ENCODE measurements at places on chromosomes 2 and 18.

DNA sequence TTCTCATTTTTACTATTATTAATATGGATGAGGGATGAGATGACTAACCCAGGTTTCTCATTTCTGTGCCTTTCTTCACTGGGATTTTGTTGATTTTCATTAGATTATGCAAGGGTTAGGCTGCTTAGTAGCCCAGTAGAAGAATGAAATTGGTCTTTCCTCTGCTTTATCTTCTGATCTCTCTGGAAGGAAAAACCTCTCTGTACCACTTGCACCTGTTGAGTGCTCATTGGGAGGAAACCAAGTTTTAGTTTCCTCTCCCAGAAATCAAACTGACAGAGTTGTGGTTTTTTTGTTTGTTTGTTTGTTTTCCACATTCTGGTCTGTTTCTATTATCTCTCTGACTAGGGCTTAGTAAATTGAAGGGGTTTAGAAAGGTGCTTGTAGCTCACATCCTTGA, 60.8 kb downstream of the KIAA1328 start:
- no peak for DNase-seq

DNA sequence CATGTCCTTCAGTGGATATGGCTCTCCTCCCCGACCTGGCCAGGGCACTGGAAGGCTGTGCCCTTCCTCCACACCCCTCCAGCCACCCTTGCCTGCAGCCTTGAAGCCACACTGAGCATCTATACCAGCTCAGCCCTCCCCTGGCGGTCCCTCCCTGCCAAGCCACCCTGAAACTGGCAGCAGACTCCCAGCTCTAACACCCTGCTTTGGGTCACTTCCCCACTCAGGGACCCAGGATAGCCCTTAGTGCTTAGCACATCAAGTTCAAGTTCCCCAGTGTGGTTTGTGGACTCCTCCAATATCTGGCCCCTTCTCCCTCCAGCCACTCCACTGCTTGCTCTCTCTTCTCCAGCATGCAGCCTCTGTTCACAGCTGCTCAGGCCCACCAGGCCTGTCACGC, 89.4 kb downstream of the TNS1 start:
- no peak for DNase-seq

GRCh38 chr2:37645362-37645761, 26.1 kb downstream of the CDC42EP3 start:
- no peak for DNase-seq

- DNase-seq: no peak
These were observed 25.6 kb downstream of the IKZF2 start for GRCh38 chr2:213125646-213126347.

- DNase-seq: no peak
These were observed 39.5 kb downstream of the MYO5B start for GRCh38 chr18:50155406-50155805.

DNA sequence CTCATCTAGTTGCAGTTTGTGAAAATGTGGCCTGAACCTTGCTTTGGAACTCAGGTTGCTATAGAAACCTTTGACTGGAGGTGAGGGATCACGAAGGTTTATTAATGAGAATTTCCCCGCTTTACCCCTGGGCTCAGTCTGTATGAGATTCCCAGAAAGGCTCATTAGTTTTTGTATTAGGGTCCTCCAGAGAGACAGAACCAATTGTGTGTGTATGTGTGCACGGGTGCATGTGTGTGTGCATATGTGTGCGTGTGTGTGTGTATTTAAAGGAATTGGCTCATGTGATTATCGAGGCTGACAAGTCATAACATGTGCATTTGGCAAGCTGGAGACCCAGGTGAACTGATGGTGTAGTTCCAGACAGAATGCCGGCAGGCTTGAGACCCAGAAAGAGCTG, 113.8 kb upstream of the DLX2 start:
- no peak for DNase-seq

GRCh38 chr2:43459446-43460173, 136.2 kb downstream of the THADA start:
- no peak for DNase-seq

DNA sequence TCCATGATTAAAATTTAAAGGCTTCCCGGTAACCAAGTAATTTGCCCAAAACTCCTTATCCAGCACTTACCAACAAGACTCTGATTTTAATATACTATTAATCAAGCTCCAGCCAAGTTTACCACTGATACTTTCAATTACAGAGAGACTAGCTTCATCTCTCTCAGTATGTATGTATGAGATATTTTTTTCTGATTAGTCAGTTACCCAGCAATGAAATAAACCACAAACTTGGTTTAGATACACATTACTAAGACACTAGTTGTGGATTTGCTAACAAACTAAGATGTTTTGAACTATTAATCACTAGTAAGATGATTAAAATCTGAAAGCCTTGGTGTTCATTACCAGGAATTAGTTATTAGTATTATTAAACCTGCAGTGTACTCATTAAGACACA, 1272.2 kb upstream of the ACVR2A start:
- DNase-seq: no peak

DNA sequence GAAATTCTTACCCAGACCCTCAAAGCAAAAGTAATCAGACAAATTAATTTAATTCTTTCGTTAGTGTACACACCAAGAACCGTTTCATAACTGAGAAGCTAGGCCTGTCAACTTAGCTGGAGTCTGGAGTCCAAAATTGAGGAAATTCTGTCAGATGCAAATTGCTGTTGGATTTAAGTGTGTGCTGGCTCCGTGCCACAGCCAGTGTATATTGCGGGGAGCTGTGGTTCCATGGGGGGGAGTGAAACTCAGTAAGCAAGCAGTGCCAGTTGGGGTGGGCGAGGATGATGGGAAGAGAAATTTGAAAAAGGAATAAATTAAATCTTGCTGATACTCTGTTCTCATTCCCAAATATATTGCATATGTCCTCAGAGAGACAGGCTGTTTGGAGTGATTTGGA, 4.0 kb downstream of the ARPC2 start:
- no peak for DNase-seq

- DNase-seq: no peak
These were observed 502.3 kb downstream of the PID1 start for GRCh38 chr2:228768818-228769217.

GRCh38 chr2:145584353-145584752, 1064.4 kb upstream of the ZEB2 start:
- no peak for DNase-seq

DNA sequence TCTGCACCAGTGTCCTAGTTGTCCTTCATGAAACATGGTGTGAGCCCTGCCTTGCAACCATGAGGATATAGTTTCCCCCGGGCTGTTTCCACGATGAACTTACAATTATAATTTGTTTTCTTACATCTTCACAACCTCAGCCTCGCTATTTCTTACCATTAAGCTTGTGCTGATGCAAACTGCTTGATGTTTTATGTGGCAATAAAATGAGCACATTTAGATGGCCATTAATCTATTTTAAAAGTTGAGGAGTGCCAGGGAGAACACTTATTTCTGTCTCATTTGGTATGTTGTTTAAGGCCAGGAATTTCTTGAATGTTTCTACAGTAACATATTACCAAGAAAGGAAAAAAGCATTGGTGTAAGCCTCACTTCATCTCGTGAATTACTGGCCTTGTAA, 214.5 kb upstream of the SLC8A1 start:
- no peak for DNase-seq

GRCh38 chr2:55431982-55432627, 12.4 kb upstream of the CCDC88A start:
- peak; percentile 26 for DNase-seq

- no peak for DNase-seq
These were observed 240.4 kb downstream of the PRKCE start for GRCh38 chr2:45891719-45892424.
